ENCODE measurements at places on chromosomes 7 and 10. TPM values are rescaled to one million over a fixed set of nuclear protein-coding genes. Genes with fewer than 3 reads are reported as not detected.

The GPR26 gene
- not detected for total RNA-seq

The SPOCK2 gene
- total RNA-seq, result 0.58 TPM

The WEE2 gene
- total RNA-seq, result not detected

The ENKUR gene
- total RNA-seq, result 0.38 TPM

The SPAM1 gene
- total RNA-seq, result not detected

The GIMAP4 gene
- total RNA-seq, result not detected

The FGFBP3 gene
- 2.1 TPM for total RNA-seq

The AGAP4 gene
- total RNA-seq, result 6.6 TPM

The C10orf67 gene
- 0.09 TPM for total RNA-seq

The MYL10 gene
- total RNA-seq, result not detected

Data from A549 treated with dexamethasone at 1 μM for 4 hours (cell line).